Activated CD4-positive, alpha-beta T cell treated with anti-CD3 and anti-CD28 coated beads, Interleukin-2, amount 50 U/mL, for 1 hour (primary cell): ENCODE measurements at places on chromosomes 2 and 18.

DNA sequence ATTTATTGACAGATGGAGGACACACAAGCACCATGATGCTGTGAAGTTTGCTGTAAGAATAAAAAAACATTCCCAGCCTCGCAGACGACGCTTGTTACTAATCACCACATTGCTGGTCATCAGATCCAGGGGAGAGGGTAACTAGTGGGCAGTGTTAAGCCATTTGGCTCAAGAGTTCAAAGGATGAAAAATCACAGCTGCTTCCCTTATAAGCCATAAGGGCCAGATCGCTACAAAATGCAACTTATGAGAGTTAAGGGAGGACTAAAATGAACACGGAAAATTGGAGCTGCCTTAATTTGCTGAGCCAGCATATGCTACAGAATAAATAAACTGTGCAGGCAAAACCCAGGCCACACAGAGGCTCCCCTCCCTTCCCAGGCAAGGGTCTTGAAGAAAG lies 522.6 kb downstream of the TDRD15 start:
- DNase-seq: no peak

- no peak for DNase-seq
Observed at GRCh38 chr2:229530434-229530833, 183.9 kb downstream of the DNER start.

DNA sequence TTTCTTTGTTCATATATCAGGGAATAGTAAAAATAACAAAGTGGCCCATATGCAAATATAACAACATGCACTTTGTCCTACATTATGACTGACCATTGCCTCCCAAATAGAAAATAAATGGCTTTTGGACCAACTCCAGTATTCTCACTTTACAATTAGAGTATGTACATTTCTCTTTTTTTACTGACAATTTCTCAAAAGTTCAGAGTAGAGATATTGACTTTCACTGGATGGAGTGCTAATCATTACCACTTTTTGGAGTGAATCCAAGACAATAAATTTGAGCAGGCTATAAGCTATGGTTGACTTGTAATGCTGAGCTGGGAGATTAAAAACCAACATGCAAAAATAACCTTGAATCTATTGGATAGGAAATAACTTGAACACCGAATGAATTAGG lies 987.4 kb downstream of the SUCLG1 start:
- no peak for DNase-seq

DNA sequence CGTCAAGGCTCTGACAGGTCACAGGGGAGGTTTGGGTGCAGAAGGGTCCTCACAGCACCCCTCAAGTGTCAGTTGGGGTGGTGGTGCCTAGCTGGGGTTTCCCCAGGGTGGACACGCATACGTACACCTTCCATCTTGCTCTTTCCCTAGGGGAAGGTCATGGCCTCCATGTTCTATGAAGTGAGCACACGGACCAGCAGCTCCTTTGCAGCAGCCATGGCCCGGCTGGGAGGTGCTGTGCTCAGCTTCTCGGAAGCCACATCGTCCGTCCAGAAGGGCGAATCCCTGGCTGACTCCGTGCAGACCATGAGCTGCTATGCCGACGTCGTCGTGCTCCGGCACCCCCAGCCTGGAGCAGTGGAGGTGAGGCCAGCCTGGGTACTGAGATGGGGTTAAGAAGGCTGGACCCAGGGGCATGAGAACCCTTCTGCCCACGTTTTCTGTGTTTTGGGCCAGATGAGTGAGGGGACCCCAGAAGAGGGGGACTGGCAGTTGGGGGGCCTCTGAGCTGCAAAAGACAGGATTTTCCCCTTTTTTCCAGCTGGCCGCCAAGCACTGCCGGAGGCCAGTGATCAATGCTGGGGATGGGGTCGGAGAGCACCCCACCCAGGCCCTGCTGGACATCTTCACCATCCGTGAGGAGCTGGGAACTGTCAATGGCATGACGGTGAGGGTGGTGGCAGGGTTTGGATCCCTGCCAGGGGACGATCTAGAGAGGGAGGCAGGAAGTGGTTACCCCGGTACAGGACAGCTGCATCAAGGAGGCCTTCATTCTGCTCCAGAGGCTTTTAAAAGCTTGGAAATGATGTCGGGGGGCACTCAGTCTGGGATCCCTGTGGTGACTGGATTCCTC lies 20.9 kb downstream of the SLC30A3 start:
- DNase-seq: no peak
